ENCODE measurements at places on chromosomes 4 and X.
A peak's percentile ranks its signal among the peaks of the same experiment; 100 is the strongest.

DNA sequence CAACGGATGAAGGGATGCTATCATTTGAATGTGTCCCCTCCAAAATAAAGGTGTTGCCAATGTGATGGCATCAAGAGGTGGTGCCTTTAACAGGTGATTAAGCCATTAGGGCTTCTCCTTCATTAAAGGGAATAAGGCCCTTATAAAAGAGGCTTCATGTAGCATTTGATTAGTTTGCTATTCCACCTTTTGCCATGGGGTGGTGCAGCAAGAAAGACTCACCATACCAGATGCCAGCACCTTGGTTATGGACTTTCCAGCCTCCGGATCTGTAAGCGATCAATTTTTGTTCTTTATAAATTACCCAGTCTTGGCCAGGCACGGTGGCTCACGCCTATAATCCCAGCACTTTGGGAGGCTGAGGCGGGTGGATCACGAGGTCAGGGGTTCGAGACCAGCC, 7.9 kb upstream of the SLC25A43 start:
- DNase-seq: peak; percentile 28

DNA sequence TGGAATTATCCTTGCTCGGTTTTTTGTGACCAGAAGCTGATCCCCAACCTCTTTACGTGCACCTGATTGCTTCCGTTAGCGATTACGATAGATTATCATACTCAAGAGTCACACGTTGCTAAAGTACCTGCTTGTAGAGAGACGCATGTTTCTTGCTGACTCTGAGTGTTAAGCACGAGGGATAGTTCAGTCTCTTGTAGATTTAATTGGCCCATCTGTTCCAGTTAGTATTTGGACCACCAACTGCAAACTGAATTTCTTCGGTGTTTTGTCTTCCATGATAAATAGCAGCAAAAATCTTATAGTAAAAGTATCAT, 516 bp upstream of the COX18 start:
- DNase-seq: no peak

DNA sequence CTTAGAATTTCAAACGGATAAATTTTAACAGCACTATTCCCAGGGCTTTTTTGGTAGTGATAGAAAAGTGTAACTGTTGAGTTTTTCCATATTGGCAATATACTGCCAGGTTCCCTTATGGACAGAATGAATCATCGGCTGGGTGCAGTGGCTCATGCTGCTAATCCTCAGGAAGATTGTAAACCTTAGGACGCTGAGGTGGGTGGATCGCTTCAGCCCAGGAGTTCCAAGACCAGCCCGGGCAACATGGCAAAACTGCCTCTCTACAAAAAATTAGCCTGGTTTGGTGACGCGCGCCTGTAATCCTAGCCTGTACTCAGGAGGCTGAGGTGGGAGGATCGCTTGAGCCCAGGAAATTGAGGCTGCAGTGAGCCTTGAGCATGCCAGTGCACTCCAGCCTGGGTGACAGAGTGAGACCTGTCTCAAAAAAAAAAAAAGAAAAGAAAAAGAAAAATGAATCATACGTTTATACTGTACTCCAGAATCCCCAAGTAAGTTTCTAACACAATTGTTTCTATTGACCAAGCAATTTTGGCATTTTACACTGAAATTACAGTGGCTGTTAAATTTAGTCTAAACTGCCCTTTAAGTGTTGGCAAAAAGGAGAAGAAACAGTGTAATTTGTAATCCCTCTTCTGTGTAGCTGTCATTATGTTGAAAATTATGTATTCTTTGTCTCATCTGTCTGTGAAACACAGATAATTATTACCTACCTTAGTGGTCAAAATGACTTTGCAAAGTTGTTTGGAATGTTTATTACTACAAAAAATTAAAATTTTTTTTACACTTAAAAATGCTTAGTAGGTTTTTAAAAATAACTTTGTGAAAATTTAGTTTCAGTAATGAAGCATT, 1.8 kb downstream of the SLC30A9 start:
- DNase-seq: peak; percentile 38

DNA sequence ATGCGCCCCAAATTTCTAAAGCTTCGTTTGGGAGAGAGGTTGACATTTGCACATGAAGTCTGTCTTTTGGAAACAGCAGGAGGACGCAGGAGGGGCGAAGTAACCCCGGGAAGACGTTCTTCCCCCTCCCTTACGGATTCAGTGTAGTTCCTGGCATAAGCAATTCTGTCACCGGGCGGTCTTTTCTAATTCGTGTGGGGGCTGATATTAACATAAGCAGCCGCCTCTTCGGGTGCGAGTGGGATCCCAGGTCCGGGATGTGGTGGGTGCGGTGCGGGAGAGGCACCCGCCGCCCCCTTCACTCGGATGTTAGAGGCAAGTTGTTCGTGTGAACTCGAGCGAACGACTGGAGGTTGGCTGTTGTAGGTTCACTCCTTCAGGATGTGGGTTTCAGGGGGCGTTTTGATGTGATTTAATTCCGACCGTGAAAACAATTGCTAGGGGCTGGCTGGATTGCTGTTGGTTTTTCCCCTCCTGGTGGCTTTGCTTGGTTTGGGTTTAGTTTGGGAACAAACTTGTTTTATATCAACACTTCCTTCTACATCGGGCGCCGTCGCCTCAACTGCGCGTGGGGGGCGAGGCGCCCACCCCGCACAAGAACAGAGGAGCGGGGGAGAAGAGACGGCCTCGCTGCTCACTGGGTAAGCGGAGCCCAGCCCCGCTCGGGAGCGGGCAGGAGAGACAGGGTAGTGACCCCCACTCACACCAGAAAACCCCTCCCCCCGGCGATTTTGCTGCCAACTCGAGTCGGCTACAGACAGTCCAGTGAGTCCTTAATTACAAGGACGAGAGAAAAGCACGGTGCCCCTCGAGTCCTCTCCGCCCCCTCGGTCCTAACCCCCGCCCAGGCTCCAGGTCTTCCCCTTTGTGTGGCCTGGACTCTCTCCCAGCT, 2.9 kb upstream of the LEF1 start:
- peak; percentile 8 for DNase-seq

- DNase-seq: no peak
Measured at GRCh38 chr4:44651425-44651824, at the start of gene YIPF7. TSS of gene YIPF7 (minus strand) at chr4:44651625. CDS start at chr4:44650100, 1,525 bp downstream.

DNA sequence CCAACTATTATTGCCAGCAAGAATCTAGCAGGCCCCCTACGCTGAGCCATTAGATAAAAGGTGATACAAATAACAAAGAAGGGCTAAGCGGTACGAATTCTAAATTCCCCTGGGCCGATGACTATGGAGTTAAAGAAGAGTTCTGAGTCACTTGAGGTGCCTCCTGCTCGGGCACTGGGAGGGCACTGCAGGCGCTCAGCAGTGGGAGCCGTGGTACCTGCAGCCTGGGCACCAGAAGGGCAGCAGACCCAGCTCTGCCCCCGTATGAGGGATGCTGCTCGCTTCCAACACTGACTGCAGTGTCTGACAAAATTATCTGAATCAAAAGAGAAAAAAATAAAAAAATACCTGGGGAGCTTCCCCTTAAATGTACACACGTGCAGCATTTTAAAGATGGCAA, 44.1 kb upstream of the MTNR1A start:
- no peak for DNase-seq

DNA sequence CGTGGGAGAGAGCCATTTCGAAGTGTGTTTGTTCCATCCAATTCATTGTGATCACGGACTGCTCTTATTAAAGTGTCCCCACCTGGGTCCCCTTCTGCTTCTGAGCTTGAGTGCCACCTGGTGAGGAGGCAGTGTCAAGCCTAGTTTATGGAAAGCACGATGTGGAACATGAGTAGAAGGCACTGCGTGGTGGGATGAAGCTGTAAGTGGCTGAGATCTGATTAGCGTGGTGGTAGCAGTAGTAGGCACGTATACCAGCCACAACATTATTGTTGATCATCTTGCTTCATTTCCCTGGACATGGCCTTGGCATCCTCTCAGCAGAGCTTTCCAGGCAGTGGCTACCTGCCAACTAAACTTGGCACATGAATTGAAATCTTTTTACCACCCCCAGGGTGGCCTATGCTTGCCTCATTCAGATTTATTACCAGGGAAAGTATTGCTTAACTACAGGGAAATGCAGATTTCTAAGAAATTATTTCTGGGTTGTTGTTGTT, 46.4 kb downstream of the GPAT3 start:
- peak; percentile 77 for DNase-seq

DNA sequence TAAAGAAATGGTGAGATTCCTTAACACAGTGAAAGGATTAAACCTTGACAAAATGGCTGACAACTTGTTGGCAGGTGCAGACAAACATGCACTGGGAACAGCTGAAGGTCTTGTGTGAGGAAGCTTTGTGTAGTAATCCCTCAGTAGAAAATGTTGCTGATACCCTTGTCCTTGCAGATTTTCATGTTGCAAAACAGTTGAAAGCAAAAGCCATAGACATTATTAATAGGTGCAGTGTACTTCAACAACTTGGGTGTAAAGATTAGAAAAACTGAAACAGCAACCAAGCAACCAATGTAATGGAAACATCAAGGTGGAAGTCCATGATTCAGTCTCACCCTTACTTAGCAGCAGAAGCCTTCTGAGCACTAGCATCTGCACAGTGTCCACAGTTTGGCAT, 29.8 kb downstream of the UGT2B7 start:
- no peak for DNase-seq

- DNase-seq: peak; percentile 59
Measured at GRCh38 chr4:2886622-2887021, 43.0 kb downstream of the ADD1 start.

DNA sequence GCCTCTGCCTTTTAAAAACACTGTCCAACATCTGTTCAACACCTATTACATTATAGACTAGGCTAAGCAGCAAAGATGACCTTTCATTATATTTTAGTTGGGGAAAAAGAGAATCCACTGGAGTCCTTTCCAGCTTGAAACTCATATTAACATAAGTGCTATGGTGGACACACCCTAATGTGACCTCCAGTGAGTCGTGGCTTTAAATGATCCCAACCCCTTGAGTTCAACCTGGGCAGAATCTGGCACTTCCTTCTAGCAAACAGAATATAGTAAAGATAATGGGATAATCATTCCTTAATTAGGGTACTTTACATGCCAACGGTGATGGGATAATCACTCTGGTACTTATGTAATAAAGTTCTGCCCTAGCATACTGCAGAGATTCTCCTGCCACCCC, 162.6 kb downstream of the MAB21L2 start:
- no peak for DNase-seq

GRCh38 chr4:36243355-36244256, 708 bp downstream of the ARAP2 start:
- peak; percentile 10 for DNase-seq

GRCh38 chr4:137267024-137267423, 265.3 kb downstream of the PCDH18 start:
- DNase-seq: peak; percentile 61

GRCh38 chr4:27836523-27836922, 975.9 kb downstream of the STIM2 start:
- peak; percentile 75 for DNase-seq

DNA sequence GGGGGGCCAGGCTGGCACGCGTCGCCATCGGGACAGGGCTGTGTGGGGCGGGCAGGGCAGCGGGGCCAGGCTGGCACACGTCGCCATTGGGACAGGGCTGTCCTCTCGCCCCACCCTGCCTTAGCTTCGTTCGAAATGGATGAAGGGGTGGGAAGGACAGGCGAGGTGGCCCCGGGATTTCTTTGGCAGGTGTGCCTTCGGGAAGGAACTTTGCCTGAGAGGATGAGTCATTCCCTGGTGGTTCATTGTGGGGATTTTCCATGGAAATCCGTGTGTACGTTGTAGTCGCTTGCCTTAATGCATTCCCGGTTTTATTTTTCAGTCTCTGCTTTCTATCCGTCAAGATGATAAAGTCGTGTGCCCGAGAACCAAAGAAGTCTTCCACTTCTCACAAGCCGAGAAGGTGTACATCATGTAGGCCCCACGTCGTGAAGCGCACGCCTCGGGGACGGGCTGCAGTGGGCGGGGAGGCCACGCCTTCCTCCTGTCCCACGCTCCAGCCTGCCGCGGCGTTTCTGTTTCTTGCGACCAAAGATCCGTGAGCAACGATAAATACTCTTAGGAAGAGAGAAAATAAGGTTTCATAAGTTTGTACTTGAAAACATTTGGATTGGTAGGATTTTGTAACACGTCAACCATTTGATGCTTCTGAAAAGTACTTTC, 8.1 kb upstream of the UVSSA start:
- DNase-seq: no peak

DNA sequence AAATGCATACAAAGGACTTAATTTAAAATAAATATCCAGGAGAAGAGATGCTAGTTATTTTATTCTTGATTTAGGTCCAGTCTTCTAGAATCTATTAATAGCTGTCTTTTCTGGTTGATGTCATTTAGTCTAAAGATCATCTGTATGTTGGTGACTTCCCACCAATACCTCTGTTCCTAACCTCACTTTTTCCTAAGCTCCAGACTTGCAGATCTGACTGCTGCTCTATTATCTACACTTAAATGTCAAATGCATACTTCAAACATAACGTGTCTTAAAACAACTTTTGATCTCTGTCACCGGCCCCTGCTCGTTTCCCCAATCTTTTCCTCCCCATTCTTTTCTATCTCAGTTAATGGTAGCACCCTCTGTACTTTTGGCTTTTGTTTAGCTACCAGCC, 133.3 kb downstream of the STIM2 start:
- no peak for DNase-seq
